ENCODE measurements at places on chromosomes 1 and 21.
A peak's percentile ranks its signal among the peaks of the same experiment; 100 is the strongest.

- DNase-seq, result peak; percentile 33
Measured at GRCh38 chr1:35030756-35031446, 844 bp downstream of the ZMYM6 start.

GRCh38 chr21:37670883-37671282 is 245.4 kb downstream of the KCNJ6 start:
- no peak for DNase-seq

DNA sequence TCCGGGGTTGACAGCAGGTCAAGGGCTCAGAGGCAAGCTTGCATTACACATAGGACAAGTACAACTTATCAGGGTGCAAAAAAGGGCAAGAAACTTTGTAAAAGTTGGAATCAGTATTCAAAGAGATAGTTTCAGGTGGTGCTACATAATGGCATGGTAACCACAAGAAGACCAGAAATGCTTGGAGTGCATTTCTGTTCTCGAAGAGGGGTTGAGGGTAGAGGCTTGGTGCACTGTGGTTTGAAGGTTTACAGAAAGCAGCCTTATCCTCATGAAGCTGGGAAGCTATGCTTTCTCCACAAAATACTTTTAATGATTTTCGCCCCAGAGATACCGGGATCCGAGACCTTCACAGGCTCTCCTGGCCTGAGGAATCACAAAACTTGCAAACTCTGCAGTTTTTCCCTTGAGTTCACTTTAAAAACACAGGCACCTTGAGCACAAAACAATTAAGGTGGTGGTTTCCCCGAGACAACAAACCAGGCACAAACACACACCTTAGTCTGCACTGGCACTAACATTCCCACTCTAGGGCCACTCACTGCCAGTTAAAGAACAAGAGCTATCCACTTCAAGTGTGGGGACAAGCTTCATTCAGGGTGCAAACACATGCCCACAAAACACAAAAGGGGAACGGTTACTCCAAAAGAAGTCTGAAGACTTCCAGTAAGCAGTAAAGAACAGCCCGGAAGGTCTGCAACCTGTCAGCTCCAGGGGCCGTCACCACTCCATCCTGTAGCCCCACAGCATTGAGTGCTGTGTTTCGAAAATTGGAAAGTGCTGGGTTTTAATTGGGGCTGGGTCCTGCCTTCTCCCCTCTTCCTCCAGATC is 29.8 kb upstream of the NFIA start:
- DNase-seq, result no peak

GRCh38 chr1:204426971-204427701 is 15.5 kb upstream of the PPP1R15B start:
- DNase-seq, result no peak

GRCh38 chr1:119080586-119080985 is 59.9 kb downstream of the WARS2 start:
- DNase-seq, result no peak

- DNase-seq, result no peak
Measured at GRCh38 chr1:181485287-181486097, 2.2 kb downstream of the CACNA1E start.

DNA sequence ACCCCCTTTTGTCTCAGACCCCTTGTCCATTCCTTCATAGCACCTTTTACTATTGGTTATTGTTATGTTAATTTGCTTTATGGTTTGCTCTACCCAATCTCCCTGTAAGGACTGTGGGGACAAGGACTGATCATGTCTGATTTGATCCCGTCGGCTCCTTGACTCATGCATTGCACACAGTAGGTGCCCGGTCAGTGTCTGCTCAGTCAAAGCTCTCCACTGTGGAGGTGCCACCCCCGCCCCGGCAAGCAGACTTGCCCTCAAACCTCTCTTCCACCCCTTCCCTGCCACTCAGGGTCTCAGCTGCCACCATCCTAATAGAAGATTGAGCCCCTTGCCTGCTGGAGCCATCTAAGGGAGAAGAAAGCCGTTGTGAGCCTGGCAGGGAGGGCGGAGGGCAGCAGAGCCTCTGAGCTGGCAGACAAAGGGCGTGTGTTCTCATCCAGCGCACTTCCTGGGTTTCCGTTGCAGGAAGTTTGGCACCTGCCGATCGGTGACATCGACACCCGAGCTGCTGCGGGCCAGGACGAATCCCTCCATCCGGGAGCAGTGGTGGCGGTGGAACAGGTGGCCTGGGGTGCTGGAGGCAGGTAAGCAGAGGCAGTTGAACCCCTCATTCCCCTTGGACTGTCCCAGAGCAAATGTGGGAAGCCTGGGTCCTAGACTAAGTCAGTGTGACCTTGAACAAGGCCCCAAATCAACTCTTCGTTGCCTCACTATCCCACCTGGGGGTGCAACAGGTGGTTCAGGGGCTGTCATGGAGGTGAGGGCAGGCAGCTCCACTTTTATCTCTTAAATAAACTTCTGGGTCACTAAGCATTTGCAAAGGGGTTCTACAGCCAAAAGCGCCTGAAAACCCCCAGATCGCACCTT is 2.2 kb upstream of the FBLIM1 start:
- DNase-seq, result no peak

DNA sequence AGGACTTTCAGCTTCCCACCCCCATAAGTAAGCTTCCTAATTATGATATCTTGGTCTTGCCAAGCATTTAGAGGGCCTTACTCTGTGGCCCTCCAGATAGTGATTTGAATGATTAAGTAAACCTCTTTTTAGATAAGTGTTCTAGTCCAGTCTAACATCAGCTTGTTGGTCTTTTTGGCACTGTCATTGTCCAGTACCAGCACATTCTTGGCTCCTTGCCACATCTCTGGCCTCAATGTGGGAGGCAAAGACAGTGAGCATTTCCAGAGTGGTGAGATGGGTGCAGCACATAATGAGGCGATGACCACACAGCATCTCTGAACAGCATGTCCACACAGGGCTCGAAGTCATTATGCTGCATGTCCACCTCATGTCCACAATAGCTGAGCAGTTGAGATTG is 6.1 kb downstream of the CAPZA1 start:
- DNase-seq, result no peak
